Activated CD8-positive, alpha-beta memory T cell treated with anti-CD3 and anti-CD28 coated beads for 48 hours (primary cell): ENCODE measurements at places on chromosomes 4 and X.

GRCh38 chr4:183610033-183610432, 49.0 kb downstream of the RWDD4 start:
- no peak for DNase-seq

GRCh38 chr4:78691971-78692821, 84.0 kb upstream of the BMP2K start:
- DNase-seq = no peak

- no peak for DNase-seq
These were observed 42.3 kb downstream of the NALF2 start for GRCh38 chrX:69546417-69546816.

DNA sequence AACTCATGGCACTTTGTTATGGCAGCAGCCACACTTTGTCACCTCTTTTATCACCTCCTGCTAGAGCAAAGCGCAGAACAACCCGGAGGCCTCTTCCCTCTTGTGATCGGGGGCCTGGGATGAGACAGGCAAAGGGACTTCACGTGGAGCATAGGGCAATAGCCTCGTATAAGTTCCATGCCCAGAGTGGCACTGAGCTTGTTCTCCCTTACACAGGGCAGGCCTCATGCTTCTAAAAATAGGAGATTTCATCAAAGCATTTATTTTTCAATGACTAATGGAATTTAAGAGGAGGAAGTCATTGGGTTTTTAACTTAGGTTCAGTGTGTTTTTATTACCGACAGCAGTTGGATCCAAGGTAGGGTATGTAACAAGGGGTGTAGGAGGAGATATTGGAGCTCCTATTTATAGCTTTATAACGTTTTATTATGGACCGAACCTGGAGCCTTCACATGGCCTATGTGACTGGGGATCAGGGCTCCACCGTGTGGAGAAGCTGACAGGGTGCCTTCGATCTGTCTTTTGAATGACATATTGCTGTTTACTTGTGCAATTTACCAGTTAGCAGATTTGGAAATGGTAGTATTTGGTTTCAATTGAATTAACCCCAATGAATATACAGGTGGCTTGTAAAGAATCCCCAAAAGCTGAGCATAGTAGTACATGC, 93.8 kb downstream of the SLC2A9 start:
- no peak for DNase-seq

DNA sequence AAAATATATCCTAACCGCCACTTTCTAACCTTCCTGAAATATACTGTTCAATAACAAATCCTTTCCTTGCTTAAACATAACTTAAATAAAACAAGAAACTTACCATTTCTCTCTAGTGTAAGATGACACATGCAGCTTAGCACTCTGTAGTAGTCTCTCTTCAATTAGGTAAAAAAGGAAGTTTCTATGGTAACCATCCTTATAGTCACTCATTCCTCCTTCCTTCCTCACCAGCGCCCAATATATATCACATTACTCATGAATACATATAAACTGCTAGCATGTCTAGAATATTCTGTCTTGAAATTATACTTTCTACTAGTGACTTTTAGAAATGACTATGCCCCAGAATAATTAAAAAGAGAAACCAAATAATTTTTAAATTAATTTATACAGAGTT, 112.2 kb downstream of the SNCA start:
- no peak for DNase-seq

DNA sequence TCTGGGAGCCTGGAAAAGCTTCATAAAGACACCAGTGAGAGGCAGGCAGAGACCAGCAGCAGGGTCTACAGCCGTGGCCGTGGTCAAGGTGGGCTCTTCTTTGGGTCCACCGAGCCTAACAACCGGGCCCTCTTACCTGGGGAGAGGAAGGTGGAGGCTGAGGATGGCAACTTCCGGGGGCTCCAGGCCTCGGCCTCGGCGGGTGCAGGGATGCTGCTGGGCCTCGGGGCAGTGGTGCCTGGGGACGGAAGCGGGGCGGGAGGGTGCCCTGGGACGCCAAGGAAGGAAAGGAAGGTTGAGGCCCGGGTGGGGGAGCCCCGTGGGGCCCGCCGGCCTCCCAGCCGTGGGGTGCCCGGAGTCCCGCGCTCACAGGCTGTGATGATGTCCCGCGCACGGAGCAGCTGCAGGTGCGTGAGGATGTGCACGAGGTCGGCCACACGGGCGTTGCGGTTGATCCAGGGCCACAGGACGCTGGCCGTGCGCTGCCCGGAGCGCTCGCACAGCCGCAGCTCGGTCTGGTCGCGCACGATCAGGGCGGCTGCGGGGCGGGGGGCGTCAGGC, 561 bp downstream of the IRAK1 start:
- DNase-seq = peak; percentile 6

DNA sequence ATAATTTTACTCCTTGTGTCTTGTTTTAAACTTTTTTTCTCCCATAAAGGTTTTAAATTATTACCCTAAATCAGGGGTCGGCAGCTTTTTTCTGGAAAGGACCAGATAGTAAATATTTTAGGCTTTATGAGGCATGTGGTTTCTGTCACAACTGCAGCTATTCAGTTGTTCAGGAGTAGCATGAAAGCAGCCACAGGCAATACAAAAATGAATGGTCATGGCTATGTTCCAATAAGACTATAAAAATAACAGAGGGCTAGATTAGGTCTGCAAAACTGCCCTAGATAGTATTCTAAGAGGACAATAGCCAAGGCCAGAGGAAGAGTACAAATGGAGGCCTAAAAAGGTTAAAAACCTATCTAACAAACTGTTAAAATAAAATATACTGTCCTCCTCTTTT, 24.6 kb downstream of the HERC5 start:
- no peak for DNase-seq

- no peak for DNase-seq
These were observed 58.8 kb downstream of the LNX1 start for GRCh38 chr4:53532521-53532920.

- no peak for DNase-seq
These were observed 32.1 kb upstream of the GLRA2 start for GRCh38 chrX:14497184-14497666.

DNA sequence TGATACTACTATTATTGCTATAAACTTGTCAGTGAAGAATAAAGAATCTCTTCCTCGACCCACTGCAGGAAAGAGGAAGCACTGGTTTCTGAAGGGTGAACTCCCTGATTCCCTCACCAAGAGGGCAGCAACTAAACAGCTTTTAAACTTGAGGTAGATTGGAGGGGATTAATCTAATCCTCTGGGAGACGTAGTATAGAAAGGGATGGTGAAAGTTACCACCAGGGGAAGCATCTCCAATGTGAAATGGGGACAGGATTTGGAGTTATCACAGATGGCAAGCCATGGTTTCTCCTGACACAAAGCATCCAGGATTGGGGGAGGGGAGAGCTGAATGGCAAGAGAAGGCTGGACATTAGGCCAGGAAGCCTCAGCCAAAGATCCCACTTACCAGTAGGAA, 62.7 kb upstream of the PTPN13 start:
- no peak for DNase-seq

DNA sequence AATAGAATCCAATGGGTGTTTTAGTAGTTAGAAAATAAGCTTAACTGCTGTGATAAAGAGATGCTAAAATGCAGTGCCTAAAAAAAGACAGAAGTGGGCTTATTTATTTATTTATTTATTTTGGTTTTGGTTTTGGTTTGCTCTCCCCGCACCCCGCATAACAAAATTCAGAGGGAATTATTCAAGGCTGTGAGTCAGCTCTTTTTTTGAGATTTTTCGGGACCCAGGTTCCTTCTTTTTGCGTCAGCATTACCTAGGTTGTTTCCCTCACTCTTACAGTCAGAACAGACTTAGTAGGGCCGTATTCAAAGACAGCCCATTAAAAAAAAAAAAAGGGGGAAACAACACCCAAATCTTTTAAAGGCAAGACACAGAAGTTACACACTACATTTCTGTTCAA, 1495.5 kb upstream of the ADGRL3 start:
- DNase-seq = no peak

DNA sequence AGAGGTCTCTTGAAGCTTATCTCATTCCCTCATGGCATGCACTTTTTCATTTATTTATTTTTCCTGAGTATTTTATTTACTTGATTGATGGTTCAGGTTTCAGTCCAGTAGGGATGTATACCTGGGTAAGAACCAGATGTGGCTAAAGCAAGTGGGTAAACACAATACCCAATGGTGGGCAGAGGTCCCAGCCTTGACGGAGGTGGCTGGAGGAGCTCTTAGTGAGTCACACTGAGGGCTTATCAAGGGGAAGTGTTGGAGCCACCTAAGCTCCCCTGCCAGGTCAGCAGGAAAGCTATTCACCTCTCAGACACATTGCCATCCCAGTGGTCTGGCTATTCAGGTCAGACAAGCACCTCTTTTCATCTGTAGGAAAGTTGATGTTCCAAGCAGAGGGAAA, 236.2 kb upstream of the MAGEB16 start:
- DNase-seq = no peak

DNA sequence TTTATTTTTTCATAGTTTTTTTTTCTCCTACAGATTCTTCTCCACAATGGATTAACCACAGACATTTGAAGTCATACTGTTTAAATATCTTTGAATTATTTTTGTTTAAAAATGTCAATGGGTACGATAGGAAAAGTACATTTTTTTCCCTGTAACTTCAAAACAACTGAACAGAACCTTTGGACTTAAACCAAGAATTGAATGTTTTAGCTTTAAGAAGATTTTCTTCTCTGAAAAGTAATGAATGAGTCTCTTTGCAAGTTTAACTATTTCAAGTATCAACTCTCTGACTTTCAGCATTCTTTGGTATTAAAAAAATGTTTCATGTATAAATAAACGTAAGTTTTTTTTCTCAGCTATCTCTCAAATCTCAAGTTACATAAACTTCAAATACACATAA, 364.3 kb downstream of the FBXO8 start:
- DNase-seq = no peak

- DNase-seq = no peak
These were observed 85.5 kb downstream of the CAMK2D start for GRCh38 chr4:113675731-113676697.

DNA sequence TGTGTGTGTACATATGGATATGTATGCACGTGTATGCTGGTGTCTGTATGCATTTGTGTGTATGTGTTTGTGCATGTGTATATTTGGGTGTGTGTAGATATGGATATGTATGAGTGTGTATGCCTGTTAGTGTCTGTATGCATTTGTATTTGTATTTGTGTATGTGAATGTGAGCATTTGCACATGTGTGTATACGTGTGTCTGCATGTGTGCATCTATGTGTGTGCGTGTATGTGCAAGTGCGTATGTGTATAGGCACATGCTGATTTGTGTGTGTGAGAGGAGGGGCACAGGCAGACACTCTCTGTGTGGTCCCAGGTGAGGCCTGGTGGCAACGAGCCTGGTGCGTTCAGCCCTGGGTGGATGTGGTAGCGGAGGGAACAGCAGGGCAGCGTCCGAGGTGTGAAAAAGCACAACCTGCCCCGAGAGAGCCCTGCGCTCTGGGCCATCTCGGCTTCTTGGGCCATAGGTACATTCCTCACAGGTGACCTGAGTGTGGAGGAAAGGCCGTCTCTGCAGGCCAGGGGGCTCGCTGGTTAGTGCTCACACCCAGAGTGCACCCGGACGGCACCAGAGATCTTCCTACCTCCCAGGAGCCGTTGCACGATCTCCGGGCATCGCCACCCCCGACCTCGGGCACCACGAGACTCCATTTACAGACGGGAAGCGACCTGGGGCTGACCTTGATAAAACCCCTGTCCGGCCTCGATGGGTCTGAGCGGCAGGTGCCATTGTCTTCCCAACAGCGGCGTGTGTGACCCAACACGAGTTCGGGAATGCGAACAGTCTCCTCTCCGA, 45.0 kb downstream of the ASMT start:
- DNase-seq = no peak

GRCh38 chr4:156999175-156999517, 27.5 kb upstream of the PDGFC start:
- DNase-seq = no peak

- no peak for DNase-seq
These were observed 10.1 kb downstream of the SNX12 start for GRCh38 chrX:71057848-71058530.

DNA sequence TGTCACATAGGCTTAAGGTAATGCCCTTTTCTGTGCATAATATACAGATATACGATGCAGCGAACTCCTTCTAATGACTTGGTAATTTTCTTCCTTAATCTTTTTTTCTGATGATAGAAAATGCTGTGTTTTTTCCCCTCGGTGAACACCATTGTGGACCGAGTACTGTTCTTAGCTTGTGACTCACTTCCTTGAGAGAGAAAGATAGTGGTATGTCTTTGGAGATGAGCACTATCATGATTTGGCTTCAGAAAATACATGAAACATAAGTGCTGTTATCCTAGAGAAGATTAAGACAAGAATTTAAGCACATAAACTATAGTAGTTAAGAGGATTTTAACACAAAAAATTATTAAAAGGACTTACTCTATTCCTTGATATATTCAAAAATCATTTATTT, 63.9 kb downstream of the RS1 start:
- no peak for DNase-seq
